Fibroblast of skin of back (primary cell): ENCODE measurements at places on chromosomes 4 and X.

GRCh38 chrX:79182616-79183015 is 38.1 kb downstream of the GPR174 start:
- DNase-seq = no peak

GRCh38 chrX:48083212-48083611 is 11.8 kb upstream of the ZNF630 start:
- peak; percentile 44 for DNase-seq

DNA sequence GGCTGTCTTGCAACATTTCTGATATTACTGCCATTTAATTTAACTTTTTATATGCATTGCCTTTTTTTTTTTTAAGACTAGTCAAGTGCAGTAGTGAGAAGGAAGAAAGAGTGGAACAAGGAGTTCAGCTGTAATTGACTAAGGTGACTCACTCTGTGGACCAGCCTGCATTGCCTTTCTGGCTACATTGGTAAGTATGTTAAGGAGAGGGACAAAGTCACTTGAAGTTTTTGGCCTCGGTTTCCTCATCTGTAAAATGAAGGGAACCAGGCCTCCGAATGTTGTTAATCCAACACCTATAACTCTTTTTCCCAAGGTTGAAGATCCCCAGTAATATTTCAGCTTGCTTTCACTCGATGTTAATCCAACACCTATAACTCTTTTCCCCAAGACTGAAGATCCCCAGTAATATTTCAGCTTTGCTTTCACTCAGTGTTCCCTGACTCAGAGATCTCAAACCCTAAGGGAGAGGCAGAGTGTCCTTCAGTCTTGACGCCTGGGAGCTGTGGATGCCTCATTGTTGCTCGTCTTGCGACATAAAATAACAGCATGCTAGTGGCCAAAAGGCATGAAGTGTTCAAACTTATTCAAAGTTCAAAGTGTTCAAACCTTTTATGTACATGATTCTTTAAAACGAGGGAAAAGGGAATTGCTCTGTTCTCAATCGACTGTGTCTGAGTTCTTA is 102.0 kb downstream of the SORBS2 start:
- DNase-seq = peak; percentile 77

GRCh38 chr4:57501720-57502119 is 391.5 kb upstream of the IGFBP7 start:
- DNase-seq = peak; percentile 95

DNA sequence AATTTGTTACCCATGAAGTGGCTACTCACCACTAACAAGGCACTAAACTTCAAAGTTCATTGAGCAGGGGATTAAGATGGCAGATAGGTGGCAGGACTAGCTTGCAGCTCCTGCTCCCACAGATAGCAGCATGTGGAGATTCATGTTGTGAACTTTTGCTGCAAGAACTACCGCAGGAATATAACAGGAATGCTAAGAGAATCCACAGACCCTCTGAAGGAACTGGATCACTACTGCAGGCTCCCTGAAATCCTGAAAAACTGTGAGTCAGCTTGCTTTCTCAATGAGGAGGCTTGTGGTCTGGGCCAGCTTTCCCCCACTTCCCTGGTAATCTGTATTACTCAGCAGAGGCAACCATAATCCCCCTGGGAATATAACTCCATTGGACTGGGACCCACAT is 118.5 kb upstream of the VCX2 start:
- peak; percentile 83 for DNase-seq

DNA sequence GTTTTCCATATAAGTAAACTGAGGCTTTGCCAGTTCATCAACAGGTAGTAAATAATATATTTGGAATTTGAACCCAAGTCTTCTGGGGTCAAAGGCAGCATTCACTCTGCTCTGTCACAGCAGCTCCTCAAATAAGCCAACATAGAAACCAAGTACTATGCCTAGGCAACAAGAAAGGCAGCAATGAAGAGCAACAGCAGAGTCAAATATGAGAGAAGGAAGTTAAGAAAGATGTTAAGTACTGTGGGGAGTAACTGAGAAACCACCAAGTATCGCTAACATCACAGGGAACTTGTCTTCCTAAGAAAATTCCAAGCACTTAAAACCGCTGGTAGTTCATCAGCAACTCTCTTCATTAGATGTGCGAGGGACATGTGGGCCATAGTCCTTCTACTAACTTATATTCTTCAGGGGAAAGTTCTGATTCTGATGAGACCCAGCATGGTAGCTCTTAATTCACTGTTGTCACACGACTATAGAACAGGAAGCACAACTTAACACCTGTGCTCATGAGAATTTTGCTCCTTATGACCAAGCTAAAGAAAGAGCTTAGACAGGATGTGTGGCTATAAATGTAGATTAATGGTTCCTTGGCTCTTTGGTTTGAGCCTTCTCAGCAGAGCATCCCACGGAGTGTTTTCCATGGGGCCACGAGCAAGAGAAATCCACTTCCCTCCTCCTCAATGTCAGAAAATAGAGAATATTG is 107.8 kb downstream of the AR start:
- no peak for DNase-seq

DNA sequence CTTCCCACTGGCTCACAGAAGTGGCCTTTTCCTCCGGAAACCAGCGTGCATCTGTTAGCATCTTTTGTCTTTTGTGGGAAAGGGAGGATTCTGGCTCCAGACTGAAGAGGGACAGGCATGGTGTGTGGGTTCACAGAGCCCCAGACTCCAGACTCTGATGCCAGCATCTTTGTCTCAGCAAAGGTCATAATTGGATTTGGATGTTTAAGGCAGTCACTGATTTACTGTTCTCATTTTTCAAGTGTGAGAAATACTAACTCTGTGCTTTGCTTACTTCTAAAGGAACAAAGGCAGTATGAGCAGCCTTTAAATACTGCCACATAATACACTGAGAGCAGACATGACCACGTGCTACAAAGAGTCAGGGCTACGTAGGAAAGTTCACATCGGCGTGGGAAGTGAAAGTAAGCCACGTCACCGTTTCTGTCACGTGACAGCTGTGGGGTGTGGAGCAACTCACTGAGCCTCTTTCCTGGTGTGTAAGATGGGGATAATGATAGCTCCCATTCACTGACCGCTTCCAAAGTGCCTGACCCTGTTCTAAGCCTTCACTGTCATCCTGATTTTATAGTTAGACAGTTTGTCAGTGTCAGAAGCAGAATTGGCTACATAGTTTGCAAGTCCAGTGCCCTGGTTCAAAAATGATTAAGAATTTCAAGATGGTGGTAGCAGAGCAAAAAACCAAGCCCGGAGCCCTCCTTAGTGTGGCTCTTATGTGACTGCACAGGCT is 24.8 kb upstream of the TMSB4X start:
- peak; percentile 86 for DNase-seq

DNA sequence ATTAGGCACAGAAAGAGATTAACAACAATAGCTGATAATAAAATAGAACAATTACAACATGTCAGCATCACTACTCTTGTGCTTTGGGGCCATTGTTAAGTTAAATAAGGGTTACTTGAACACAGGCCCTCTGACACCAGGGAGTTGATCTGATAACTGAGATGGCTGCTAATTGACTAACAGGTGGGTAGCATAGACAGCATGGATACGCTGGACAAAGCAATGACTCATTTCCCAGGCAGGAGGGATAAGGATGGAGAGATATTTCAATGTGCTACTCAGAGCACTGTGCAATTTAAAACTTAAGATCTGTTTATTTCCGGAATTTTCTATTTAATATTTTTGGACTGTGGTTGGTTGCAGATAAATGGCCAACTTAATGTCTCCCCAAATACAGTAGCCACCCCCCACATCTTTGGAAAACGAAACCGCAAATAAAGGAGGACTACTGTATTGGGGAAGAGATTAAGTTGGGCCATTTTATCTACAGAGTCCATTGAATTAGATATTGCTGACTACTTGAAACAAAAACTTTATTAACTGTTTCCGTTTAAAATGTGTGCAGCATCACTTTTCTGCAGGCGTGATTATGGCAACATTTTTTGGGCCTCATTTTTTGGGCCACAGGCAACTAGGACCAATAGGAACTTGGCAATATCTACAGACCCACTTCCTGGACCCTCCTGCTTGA is 200.6 kb upstream of the KLF3 start:
- DNase-seq = no peak

- DNase-seq = peak; percentile 78
These were observed 33.7 kb downstream of the STK32B start for GRCh38 chr4:5084911-5085475.

DNA sequence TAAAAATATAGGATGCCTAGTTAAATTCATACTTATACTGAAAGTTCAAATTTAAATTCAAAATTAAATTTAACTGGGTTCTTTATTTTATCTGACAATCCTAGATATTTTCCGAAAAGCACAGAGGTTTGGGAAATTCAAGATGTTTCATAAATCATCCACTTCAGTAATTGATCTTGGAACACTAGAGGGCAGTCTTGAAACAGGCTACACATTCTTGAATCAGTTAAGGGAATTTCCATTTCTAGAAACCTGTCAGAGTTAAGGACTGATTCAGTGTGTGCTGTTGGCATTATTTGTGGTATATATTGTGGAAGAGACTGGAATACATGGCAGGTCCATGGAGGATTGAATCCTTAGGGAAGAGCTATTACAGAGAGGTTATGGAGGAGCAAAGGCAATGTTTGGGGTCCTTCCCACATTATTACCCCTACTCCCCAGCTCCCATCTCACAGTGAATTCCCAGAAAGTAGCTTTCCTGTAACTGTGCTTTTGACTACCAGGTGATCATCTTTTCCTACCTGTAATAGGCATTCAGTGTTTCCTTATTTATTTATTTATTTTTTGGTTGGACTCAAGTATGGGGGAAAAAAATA is 92.9 kb downstream of the EGF start:
- DNase-seq = peak; percentile 70

DNA sequence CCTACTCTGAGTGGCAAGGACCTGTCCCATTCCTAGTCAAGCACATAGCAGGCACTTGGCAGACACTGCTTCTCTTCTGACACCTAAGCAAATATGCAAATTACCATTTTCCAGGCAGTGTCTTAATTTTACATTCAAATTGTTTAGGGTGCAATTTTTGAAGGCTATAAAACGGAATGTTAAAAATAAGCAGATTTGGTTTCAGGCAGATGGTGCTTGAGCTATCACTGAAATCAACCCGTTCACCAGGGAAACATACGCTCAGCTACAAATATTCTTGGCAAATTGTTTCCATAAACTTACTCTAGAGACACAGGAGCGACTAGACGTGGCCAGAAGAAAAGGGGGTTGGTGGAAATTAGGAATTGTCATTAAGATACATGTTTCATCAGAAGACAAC is 45.7 kb downstream of the BEND2 start:
- no peak for DNase-seq
